ENCODE measurements at places on chromosomes 7 and 10. TPM values are rescaled to one million over a fixed set of nuclear protein-coding genes. Genes with fewer than 3 reads are reported as not detected.

- no peak for DNase-seq
Measured at GRCh38 chr10:110556969-110557601, 10.4 kb upstream of the SMC3 start.

DNA sequence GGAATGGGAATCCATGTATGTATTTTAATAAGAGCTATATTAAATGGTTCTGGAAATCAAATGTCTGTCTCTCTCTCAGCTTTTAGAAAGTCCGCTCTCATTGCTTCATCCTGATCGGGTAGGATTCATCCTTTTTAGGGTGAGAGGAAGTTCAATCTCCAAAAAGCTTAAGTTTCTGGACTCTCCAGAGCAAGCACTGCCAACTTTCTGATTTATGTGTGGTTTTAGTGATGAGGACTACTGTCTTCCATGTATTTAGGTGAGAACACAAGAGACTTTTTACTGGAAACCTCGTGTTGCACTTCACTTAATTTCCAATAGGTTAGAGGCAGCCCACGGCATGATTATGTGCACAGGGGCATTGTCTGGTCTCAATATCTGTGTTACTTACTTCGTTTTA, 267.9 kb downstream of the SUGCT start:
- DNase-seq: no peak

- no peak for DNase-seq
Measured at GRCh38 chr7:99618726-99619125, 2.0 kb downstream of the ZSCAN25 start.

- DNase-seq: no peak
Measured at GRCh38 chr10:91452063-91452462, 41.9 kb downstream of the HECTD2 start.

- DNase-seq: no peak
Measured at GRCh38 chr10:3763035-3763456, 22.0 kb downstream of the KLF6 start.

- no peak for DNase-seq
Measured at GRCh38 chr7:66258409-66258808, 53.3 kb downstream of the TPST1 start.

DNA sequence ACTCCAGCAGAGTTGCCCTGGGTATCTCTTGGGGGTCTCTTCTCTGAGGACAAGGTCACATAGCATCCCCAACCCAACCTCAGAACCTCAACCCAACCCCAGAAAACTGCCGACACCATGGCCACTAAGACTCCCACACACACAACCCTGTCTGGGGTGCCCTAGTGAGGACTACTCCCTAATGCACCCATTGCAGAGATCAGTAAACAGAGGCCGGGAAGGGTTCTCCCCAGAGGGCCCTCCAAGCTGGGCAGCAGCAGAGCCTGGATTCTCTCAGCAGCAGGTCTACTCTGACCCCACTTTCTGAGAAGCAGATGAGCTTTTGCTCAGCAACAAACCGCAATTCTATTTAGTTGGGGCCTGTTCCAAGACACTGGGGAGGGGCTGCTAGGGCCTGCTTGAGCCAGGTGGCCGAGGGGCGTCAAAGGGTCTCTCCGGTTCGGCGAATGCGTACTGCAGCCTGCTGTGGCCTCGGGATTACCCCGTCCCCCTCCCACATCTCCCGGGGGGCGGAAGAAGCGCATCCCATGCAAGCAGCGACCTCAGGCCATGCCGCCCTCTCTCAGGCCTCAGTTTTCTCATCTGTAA, 828 bp downstream of the OGDHL start:
- DNase-seq: no peak

DNA sequence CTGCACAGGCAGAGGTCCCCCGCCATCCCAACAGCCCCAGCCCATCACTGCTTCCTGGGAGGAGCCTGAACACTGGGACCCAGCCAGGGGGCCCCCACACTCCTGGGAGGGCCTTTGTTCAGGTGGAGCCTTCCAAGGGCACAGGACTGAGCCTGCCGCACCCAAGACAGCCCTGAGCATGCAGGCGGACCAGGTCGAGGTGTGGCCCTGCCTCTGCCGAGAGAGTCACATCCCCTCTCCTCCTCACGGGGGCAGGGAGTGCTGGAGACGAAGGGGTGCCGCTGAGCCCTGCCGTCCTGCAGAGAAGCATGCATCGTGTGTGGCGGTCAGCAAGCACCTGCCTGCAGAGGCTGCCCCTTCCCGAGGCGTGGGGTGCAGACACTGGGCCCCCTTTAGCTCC, 7.3 kb upstream of the MAFK start:
- no peak for DNase-seq

- no peak for DNase-seq
Measured at GRCh38 chr7:26034391-26034790, 117.6 kb upstream of the NFE2L3 start.

- no peak for DNase-seq
Measured at GRCh38 chr10:43942096-43942850, 293.6 kb upstream of the ZNF32 start.

Gene C10orf90
- total RNA-seq: not detected

Gene ASB15
- total RNA-seq: not detected

Data from sciatic nerve (tissue), 2 donors.